AG04450 (cell line): ENCODE measurements at places on chromosomes 7 and 10.
A peak's percentile ranks its signal among the peaks of the same experiment; 100 is the strongest.

- DNase-seq: no peak
These were observed 49.5 kb downstream of the VIPR2 start for GRCh38 chr7:159094919-159095915.

DNA sequence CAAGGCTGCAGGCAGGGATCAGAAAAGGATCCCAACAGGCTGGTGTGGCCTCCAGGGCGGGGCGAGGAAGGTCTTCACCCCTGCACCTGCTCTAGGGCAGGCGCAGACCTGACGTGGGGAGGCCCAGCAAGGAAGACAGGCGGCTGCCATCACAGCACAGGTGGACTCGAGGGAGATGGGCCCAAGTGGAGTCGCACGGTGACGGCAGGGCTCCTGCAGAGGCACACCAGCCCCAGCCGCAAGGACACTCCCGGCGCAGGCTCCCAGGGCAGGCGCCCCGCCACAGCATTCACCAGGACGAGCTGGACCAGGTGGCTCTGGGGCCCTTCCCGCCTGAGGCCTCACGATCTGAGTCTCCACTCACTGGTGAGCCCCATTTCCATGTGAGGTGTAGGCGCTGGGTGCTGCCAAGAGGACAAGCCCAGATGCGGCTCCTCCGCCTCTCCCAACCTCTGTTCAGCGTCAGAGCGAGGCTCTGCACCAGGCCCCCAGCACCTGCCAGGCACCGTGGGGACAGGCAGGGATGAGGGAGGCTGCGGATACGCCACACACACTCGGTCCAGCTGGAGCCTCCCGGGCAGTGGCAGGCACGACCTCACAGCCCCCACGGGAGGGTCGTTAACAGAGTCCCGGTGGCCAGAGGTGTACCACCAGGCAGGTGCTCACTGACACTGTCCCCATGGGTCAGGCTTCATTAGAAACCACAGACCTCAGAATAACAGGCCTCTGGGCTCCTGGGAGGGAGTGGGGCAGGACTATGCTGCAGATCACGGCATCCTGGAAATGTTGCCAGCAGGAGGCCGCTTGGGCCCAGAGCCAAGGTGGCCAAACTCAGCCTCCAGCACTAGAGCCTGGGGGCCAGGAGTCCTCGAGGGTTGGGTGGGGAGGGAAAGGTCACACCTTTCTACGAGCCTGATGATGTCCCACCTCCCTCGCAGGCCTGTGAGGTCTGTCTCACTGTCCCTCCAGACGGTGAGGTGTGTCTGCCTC is 111.6 kb downstream of the MAD1L1 start:
- no peak for DNase-seq

DNA sequence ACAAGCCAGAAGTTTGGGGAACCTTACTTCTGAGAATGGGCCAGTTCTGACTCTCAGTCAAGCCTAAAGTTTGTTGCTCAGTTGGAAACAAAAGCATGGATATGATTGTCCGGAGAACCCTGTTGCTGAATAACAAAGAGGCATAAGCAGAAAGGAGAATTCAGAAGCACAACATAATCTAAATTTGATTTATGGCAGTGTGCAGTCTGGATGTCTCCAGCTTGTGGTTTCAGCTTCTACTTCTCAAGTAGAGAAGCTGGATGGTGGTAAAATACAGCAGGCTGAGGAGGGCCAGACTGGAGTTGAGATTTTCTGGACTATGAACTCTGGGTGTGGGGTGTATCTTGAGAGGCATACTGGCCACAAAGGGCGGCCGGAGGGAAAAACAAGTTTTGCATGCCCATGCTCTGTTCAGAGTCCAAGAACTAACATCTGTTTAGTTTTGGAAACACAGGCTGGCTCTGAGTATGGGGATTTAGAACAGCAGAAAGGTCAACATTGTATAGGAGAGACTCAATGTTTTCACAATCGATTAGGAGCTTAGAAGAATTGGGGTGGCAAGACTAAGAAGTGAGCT is 592.9 kb downstream of the CNTNAP2 start:
- no peak for DNase-seq

DNA sequence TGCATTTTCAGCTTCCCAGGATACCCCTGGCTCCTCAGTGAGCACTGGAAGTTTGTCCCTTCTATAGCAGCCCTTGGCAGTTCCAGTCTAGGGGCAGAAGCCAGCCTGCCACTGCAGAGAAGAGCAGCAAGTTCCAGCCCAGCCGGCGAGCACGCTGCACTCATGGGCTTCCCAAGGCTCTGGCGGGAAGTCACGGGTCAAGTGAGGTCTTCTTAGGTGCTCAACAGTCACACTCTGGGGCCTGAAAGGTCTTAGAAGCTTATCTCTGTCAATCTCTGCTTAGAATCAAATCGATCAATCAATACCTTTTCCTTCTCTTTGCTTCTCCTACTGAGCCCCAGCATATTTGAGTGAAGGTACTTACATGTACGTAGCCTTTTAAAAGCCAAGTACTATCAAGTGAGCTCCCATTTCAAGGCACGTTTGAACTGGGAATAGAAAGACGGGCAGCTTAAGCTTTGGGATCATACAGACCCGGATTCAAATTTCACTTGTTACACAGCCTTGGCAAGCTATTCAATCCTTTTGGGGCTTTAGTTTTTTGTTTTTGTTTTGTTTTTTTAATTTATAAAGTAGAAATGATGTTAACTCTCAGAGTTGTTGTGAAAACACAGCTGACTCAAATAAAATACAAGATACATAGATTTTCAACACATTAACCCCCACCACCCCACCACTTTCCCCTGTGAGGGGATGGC is 152.6 kb upstream of the KLF14 start:
- no peak for DNase-seq

DNA sequence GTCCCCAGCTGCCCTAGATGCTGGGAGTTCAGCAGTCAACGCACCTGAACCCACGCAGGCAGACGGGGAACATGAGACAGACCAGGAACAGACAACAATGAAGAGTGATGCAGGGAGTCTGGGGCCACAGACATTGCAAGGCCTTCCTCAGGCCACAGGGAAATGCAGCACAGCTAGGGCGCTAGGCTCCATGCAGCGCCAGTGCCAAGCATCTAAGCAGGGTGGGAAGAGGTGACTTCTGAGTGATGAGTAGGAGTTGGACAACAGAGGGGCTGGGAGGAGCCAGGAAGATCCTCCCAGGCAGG is 7.7 kb upstream of the RET start:
- no peak for DNase-seq

GRCh38 chr10:120948889-120949608 is 97.9 kb downstream of the WDR11 start:
- peak; percentile 15 for DNase-seq

DNA sequence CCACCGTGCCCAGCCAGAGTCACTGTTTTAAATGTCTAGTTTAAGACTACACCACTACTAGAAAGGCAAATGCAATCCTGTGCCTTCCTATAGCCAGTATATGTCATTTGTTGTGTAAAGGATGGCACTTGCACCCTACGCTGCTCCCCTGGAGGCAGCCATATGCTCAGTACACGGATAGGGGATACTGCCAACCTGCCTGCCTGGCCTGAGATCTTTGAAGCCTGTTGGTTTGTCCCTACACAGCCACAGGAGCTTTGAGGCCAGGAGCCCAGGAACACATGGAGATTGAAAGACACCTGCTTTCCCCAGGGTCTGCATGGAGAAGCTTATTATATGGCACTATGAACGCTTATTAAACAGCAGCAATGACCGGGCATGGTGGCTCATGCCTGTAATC is 2.3 kb upstream of the SCRN1 start:
- no peak for DNase-seq

- DNase-seq: no peak
These were observed 89.2 kb downstream of the CUL2 start for GRCh38 chr10:35000936-35001335.

DNA sequence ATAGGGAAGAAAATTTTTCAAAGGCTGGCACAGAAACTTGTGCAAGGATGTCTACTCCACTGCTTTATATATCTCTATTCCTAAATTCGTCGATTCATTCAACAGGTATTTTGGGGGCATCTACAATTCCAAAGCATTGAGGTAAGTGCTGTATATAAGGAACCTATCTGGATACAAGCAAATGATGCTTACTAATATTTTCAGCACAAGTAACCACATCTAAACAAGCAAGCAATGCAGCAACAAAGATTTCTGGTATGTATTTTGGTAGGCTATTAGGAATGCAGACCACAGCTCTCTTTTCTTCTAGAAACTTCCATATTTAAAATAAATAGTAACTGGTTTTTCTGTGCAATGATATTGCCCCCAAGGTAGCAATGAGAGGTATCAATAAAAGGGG is 183.9 kb downstream of the SGMS1 start:
- DNase-seq: no peak

DNA sequence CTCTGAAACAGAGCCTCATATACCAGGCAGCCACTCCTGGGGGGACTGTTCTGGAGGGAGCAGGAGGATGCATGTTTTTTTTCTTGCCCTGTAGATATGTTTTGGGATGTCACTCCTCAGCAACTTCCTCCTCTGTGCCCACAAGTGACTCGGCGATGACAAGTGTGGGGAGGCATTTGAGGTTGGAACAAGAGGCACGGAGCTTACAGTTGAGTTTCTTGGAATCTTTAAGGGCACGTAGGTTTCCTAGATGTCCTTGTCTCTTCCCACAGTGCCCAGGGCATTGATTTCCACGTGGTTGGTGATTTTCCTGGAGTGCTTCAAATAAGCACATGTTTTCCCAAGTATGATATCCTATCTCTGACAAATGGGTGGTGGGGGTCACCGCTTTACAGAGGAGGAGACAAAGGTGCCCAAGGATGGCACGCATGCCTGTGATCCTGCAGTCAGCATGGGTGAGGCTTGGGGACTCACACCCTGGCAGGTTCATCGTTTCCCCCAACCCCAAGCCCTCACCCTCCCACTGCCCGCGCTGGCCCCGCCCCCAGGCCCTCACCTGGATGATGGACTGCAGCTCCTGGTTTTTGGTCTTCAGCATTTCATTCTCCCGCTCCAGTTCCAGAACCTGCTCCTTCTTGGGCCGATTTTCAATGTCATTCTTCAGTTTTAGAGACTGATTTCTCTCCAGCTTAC is 95.2 kb upstream of the GNA12 start:
- DNase-seq: no peak

DNA sequence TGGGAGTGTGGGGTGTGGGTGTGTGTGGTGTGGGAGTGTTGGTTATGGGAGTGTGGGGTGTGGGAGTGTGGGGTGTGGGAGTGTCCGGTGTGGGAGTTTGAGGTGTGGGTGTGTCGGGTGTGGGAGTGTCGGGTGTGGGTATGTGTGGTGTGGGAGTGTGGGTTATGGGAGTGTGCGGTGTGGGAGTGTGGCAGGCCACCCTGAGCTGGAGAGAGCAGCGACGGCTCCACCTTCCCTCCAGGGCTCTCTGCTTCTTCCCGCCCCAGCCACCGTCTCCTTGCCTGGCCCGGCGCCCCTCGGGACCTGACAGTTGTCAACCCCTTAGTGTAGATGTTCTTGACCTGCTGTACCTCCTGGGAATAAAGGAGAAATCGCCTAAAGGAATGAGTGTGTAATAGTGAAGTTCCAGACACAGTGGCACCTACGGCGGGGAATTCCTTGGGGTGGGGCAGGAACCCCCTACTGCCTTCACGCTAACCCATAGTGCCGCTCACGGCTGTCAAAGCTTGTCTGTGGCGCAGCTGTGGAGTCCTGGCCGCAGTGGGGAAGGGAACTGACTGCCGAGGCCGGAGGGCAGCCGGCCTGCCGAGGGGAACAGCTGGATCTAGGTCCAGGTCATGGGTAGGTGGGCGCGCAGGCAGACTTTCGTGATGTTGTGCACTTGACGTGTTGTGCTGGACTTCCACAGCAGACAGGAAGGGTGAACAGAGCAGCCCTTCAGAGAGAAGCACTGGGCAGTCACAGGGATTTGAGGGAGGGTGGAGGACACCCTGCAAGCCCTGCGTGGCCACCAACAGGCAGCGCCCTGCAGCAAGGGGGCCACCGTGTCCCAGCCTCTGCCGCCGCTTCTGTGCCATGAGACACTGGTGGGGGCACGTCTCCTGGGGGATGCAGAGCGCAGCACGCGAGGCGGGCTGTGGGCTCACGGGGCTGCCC is 49.0 kb upstream of the EN2 start:
- DNase-seq: no peak

DNA sequence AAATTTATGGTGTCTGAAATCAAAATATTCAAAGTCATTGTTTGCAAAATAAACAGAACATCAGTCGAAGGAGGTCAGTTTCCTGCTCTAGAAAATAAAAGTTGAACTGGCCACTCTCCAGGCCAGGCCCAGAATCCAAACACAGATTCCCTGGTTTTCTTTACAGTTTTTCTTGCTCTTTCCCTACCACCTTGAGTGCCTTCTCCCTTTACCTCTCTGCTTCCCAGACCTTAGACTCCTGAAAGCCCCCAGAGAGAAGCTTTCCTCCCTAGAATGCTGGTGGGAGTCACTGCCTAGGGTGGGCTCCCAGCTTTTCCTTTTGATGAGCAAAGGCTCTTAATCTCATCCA is 6.1 kb downstream of the DNTT start:
- no peak for DNase-seq

DNA sequence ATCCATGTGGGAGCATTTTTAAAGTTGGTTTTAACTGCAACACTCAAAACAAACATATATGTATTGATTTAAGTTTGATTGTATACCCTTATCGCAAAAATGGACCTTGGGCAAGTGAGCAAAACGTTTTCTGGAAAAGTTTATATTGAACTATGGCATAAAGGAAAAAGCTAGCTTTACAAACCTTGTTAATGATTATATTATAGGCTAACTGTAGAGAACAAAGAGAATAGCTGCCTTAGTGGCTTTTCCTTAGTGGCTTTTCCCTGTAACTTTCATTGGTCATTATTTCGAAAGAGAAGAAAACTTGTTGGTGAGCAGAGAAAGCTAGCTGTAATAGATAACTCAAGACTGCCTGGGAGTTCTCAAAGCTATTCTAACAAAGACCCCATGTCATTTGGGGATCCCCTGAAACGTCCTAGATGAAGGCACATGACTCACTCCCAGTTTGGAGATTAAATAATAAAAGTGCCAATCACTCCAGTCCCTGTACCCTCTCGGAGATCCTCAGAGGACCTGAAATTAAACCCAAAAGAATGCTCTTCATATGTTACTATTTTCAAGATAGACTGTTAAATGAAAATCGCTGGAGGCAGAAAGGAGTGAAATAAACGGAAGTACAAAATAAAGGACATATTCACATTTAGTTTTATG is 92.1 kb downstream of the SRI start:
- DNase-seq: no peak

DNA sequence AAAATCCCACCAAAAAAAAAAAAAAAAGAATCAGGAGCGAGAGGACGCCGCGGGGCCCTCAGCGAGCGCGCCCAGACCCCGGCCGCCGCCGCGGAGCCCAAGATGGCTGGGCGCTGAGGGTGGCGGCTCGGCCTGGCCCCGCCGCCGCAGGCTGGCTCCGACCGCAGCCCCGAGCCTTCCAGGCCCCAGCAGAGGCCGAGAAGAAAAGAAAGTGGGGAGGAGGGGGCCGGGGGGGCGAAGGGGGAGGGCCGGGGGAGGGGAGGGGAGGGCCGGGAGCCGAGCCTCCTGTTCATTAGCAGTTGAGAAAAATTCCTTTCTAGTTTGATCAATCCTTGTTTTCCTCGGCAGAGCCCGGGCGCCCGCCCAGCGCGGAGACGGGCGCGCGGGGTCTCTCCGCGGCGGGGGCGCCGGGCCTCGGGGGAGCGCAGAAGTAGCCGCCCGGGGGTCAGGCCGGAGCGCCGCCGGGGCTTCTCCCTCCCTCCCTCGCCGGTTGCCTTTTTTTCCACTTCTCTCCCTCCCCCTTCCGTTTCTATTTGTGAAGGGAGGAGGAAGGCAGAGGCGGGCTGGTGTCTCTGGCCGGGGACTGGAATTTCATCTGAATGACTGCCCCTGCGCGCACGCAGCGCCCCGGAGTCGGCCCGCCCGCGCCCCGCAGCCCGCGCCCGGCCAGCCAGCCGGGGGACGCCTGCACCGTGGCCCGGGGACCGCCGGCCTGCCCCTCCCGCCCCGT is 778 bp upstream of the TRIM8 start:
- no peak for DNase-seq
